ENCODE measurements at places on chromosomes 6 and 20. TPM values are rescaled to one million over a fixed set of nuclear protein-coding genes. Genes with fewer than 3 reads are reported as not detected.

The CPXM1 gene
- total RNA-seq: not detected

The GMDS gene
- total RNA-seq: 12.1 TPM

The ZNF165 gene
- 1.4 TPM for total RNA-seq

The RNF182 gene
- total RNA-seq: not detected

The PRRC2A gene
- total RNA-seq: 214 TPM

The SMOC2 gene
- total RNA-seq: not detected

The IMPG1 gene
- not detected for total RNA-seq

The MACROD2 gene
- total RNA-seq: not detected

The PROKR2 gene
- not detected for total RNA-seq

The TRAPPC3L gene
- total RNA-seq: not detected

DNA sequence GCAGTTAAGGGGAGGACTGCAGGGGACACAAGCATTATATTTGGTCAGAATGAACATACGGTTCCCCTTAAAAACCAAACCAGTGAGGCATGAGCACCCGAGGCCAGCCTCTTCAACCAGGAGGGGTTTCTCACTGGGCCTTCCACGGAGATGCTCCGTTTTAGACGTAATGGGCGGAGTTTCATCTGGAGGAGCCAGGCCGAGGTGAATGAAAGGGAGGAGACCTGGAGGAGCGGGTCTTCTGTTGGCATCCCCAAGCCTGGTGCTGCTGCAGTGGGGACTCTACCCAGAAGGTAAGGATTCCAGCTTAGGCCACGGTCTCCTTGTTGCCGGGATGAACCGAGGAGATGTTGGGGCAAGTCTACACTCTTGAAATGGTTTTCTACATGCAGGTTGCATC is 47.4 kb downstream of the ADNP start:
- DNase-seq: no peak

DNA sequence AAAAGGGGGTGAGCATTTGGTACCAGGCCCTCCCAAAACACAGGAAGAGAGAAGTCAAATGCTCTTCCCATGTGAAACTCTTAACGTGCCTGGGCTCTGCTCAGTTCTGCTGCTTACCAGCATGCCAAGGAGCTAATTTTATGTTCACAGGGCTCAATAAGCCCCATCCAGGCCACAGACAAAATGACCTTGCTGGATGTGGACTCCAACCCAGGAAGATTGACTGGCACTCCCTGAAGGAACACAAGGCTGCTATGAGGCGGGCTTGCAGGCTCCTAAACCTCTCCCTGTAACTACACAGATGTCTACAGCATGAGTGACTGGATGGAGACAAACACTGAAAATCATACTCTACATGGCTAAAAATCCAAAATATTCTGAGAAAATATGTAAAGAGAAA is 50.6 kb downstream of the CHD6 start:
- DNase-seq: no peak

DNA sequence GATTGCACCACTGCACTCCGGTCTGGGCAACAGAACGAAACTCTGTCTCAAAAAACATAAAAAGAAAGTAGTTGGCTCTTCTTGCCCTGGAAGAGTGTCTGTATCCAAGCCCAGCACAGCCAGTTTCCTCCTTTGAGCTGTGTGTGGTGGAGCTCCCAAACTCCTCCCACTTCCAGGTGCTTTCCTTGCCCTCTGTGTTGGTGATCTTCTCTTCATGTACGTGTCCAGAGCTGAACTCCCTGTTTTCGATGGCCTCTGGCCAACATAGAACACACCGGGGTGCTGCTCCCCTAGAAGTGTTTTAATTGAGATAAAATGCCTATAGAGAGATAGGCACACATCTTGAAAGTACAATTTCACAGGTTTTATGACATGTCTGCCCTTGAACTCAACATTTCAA is 16.7 kb upstream of the SGK2 start:
- no peak for DNase-seq

DNA sequence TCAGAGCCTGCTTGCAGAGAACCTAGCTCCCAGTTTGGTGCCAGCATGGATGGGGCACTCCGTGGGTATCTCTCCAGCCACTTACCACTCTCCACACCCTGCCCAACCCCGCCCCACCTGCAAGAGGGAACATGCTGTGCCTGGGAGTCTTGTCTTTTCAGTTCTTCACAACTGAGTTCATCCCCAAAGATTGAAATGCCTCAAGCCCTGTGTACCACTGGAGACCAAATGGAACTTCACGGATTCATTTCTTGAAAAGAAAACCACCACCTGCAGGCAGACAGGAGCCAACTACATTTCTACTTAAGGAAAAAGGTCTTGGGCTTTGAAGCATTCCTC is 50.1 kb downstream of the TRERF1 start:
- no peak for DNase-seq

- no peak for DNase-seq
Measured at GRCh38 chr6:15888798-15889772, 226.3 kb upstream of the DTNBP1 start.

DNA sequence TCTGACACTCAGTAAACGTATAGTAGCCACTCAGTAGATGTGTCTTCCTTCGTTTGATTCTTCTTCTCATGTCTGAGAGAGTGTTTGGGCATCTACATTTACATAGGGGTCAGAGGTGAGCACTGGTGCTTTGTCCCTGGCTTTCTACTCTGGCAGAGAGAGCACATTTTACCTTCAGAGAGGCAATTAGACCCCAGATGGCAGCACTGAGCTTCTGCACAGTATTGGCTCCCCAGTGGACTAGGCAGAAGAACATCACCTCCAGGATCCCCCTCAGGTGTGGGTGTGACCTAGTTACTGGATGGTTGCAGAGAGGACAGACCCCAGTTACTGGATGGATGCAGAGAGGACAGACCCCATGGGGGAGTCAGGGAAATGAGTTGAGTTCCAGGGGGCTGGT is 327.2 kb downstream of the DHX35 start:
- DNase-seq: no peak

GRCh38 chr6:43702534-43703440 is 15.2 kb upstream of the MRPS18A start:
- DNase-seq: no peak

- DNase-seq: no peak
Measured at GRCh38 chr6:166904101-166904746, 52.1 kb downstream of the RNASET2 start.

GRCh38 chr6:121839896-121840295 is 404.4 kb downstream of the GJA1 start:
- DNase-seq: no peak

DNA sequence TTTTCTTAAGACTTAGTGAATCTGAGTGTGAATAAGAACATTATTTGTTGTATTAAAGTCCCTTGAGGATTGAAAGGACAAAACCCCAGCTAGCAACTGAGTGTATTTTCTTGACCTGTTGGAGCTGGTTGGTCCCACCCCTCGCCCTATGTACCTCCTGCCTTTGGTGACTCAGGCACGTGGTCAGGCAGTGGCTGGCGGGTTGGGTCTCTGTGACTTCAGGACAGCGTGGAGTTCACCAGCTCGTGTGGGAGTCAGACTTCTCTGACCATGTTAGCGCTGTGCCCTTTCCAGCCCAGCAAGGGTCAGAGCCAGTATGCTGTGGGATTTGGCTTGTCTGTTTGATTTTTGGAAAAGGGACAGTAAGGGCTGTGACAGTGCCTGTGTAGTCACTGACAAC is 93.7 kb downstream of the SSR1 start:
- DNase-seq: no peak

DNA sequence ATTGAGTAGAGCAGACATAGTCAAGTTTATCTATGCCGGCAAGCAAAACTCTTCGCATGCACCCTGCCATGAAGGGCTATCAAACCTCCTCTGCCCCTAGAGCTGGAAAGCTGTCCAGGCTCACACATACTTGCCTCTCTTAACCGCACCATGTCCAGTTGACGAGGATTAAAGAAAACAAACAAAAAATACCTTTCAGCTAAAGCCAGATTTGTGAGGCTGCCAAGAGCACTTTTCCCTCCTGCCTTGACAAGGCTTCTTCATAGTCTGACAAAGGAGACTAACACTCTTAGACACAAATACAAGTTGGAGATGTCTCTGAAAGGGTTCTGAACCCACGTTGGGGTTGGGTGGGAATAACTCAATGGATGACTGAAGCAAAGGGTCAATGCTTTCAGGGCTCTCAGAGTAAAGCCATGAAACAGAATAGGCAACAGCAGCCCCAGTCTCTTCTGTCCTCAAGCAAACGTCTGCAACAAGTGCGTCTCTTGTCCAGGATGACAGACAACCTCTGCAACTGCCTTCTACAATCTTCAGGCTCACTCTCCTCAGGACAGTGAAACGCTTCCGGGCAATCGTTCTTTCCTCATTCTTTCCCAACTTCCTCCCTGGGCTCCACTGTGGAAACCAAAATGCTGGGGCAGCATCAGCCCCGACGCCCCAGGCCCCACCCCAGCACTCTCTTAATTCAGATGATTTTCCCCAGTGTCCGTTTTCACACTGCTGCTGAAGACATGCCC is 57.8 kb downstream of the AGPAT4 start:
- no peak for DNase-seq

GRCh38 chr20:34337544-34337943 is 25.5 kb upstream of the ITCH start:
- no peak for DNase-seq

DNA sequence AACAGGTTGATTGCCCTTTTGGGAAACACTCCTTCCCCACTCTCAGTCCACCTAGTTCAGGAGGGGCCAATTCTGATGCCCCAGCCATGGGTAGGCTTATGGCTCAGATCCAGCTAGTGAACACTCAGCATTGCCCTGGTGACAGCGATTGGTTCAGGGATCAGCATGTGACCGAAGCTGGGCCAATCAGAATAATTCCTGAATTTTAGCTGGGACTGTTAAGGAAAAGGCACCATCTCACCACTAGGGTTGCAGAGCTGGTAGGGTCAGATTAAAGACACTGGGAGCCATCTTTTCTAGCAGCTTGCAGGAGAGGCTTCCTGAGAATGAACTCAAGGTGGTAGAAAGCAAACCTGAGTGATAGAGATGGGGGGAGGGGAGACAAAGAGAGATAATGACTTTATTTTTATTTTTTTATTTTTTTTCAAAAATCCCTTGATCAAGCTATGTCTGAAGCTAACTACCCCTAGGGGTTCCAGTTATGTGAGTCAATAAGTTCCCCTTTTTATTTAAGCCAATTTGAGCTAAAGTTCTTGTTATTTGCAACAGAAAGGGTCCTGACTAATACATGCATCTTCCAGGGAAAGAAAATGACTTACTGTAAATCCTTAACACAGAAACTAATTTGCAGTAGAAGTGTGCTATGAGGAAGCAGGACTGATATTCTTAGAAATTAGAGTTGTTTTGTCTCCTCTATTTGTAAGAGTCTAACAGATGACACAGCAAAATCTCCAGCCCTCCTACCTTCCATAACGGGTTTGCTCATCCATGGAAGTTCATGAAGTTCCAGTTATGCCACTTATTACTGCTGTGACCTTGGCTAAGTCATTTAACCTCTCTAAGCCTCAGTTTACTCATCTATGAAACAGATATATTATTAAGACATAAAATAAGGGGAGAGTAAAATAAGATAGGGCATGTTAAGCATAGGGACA is 44.7 kb downstream of the EYA2 start:
- no peak for DNase-seq

DNA sequence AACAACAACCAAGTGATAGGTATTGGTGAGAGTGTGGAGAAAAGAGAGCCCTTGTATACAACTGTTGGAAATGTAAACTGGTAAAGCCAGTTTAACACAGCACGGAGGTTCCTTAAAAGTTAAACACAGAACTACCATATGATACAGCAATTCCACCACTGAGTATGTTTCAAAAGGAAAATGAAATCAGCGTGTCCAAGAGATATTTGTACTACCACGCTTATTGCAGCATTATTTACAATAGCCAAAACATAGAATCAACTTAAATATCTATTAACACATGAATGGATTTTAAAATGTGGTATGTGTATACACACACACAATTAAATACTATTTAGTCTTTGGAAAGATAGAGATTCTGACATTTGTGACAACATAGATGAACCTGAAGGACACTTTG is 1.1 kb downstream of the PTCHD4 start:
- DNase-seq: no peak

- no peak for DNase-seq
Measured at GRCh38 chr20:51379601-51380341, 162.7 kb downstream of the NFATC2 start.

DNA sequence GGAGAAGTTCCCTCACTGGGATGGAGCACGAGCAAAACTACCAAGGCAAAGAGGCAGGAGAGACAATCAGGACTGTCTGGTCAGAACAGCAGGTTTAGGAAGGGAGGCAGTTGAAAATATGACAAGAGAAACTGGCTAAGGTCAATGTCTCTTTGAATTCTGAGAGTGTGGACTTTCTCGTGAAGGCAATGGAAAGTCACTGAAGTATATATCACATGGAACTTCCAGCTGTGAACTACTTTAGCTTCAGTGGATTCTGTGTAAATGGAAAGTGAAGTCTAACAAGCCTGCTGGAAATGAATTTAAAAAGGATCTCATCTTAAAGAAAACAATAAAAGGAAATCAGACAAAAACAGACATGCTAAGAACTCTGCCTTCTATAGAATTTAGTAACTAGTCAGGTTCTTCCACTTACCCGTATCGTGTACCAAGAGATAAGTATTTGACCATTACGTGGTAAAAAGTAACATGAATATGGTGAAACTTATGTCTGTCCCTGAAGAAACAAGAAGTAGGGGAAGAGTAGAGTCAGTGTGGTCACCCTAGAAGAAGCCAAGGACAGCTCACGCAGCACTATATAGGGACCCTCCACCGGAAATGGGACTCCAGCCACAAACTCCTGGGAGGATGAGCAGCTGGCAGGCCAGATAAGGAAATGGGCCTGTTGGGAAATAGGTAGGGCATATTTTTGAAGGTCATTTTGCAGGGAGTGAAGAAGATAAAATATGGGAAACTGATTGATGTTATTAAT is 123.4 kb downstream of the MAP7 start:
- DNase-seq: no peak

DNA sequence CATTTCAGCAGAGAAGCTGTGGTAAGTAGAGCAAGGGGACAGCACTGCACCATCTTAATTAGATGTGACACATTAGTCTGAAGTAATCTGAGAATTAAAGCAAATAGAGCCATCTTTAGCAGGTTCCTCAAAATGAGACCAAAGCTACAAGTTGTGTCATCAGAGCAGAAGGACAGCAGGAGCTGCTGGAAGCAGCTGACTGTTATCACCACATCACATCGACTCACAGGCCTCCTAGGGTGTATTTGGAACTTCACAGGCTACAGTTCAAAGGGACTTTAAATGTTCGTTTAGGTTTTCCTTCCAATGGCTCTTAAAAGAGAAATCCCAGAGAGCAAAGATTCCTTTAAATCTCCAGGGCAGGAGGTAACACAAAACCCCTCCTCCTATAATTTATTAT is 69.5 kb downstream of the LCA5 start:
- DNase-seq: no peak

DNA sequence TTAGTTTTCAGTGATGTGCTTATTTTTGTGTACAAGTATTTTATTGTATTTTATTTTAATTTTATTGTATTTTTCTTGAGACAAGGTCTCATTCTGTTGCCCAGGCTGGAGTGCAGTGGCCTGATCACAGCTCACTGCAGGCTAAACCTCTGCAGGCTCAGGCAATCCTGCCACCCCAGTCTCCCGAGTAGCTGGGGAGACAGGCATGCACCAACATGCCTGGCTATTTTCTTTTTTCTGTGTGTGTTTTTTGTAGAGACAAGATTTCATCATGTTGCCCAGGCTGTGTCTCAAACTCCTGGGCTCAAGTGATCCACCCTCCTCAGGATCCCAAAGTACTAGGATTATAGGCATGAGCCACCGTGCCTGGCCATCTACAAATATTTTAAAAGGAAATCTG is 146.3 kb downstream of the MANEA start:
- DNase-seq: no peak

GRCh38 chr6:45422503-45423110 is 44.9 kb upstream of the SUPT3H start:
- DNase-seq: peak; percentile 67
